ENCODE measurements at places on chromosomes 6 and 20. TPM values are rescaled to one million over a fixed set of nuclear protein-coding genes. Genes with fewer than 3 reads are reported as not detected.

- peaks cover 42% of the 10 kb centered on the region for H3K36me3 ChIP-seq
- no peak overlapping the region for H3K4me3 ChIP-seq
- no peaks in the 10 kb centered on the region for H3K4me1 ChIP-seq
- no peak for DNase-seq
- no peaks in the 10 kb centered on the region for H3K27me3 ChIP-seq
Observed at GRCh38 chr6:83182114-83182513, 11.0 kb downstream of the PGM3 start.

Gene MUCL3
- total RNA-seq, result not detected

- no peak overlapping the region for H3K27ac ChIP-seq
- H3K4me3 ChIP-seq, result no peak overlapping the region
- H3K4me1 ChIP-seq, result peaks cover 40% of the 10 kb centered on the region
- no peaks in the 10 kb centered on the region for H3K36me3 ChIP-seq
- peak; percentile 81 for DNase-seq
Observed at GRCh38 chr6:157530126-157530525, 149.1 kb downstream of the ZDHHC14 start.

GRCh38 chr6:138416206-138416605 lies 12.2 kb downstream of the HEBP2 start:
- no peak overlapping the region for H3K27ac ChIP-seq
- peaks cover 10% of the 10 kb centered on the region for H3K4me1 ChIP-seq
- no peak for DNase-seq
- H3K36me3 ChIP-seq, result peaks cover 5% of the 10 kb centered on the region

- H3K27me3 ChIP-seq, result no peaks in the 10 kb centered on the region
- no peaks in the 10 kb centered on the region for H3K4me1 ChIP-seq
- no peak overlapping the region for H3K27ac ChIP-seq
- H3K4me3 ChIP-seq, result no peak overlapping the region
- DNase-seq, result no peak
Observed at GRCh38 chr20:56376331-56376730, 15.7 kb downstream of the AURKA start.

DNA sequence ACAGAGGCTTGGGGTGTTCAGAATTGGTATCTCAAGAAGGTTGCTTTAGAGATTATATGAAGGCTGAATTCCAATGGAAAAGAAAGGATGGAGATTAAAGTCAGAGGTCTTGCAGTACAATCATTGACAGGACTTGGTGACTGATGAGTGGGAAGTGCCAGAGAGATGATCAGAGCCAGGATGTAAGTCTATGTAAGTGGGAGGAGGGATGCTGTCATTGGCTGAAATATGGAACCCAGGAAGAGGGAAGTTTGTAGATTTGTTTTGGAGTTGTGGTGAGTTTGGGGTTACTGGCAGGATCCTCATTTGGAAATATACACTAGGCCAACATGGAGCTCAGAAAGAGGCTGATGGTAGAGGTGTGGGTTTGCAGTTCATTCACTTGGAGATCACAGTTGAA lies 23.8 kb upstream of the TNFAIP3 start:
- H3K4me1 ChIP-seq, result no peaks in the 10 kb centered on the region
- DNase-seq, result no peak

- H3K27me3 ChIP-seq, result no peaks in the 10 kb centered on the region
- no peak overlapping the region for H3K4me3 ChIP-seq
- DNase-seq, result no peak
- H3K27ac ChIP-seq, result no peak overlapping the region
Observed at GRCh38 chr6:128397996-128398395, 122.4 kb downstream of the PTPRK start.

DNA sequence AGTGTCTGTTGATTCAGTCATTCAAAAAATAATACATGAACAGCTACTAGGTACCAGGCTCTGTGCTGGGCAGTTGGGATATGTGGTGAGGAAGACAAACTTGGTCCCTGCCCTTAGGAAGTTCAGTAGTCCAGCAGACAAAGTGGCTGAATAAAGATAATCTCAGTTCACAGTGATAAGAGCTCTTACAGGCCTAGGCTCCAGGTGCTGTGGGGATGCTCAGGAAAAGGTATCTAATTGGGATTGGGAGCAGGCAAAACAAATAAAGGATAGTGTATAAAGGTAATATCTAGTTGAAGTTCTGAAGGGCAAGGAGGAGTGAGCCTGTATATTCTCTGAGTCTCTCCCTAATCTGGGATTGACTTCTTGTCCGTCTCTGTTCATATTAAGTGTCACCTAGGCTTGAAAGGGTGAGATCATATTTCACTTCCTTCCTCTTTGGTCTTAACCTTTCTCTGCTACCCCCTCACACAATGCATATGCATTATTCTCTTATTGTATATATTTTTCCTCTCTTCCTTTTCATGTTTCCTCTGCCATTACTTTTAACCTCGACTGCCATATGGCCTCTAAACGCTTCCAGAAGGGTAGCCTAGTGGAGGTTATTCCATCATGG lies 13.5 kb downstream of the PTPN1 start:
- no peak overlapping the region for H3K4me3 ChIP-seq
- no peaks in the 10 kb centered on the region for H3K36me3 ChIP-seq
- H3K4me1 ChIP-seq, result peaks cover 50% of the 10 kb centered on the region
- no peaks in the 10 kb centered on the region for H3K27me3 ChIP-seq
- H3K27ac ChIP-seq, result peak overlapping the region; percentile 23

Gene NKX2-4
- total RNA-seq, result not detected

DNA sequence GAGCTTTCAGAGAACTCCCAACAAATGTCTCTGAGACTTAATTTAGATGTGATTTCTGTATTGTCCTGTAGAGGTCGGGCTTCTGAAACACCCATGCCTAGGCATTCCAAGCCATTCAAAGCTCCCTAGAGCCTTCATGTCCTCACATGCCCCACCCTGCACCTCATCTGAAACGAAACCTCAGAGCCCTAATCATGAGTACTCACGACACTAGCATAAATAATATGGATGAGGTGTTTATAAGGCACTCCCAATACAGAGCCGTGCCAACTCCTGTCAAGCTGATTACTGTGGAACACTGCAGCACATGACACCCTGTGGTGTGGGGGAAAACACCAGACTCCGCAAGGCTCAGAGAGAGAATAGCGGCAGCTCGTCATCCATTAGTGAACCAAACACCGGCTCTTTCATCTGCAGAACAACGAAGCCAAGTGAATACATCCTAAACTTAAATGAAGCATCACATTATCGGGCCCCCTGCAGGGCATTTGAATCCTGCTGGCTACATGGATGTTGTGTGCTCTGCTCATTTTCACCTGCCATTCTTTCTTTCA lies 83.8 kb downstream of the FNDC1 start:
- H3K4me3 ChIP-seq, result no peak overlapping the region
- no peaks in the 10 kb centered on the region for H3K27me3 ChIP-seq
- H3K36me3 ChIP-seq, result no peaks in the 10 kb centered on the region
- DNase-seq, result no peak
- no peaks in the 10 kb centered on the region for H3K4me1 ChIP-seq

GRCh38 chr6:252775-253535 lies 39.3 kb upstream of the DUSP22 start:
- H3K27ac ChIP-seq, result no peak overlapping the region
- no peak overlapping the region for H3K4me3 ChIP-seq
- H3K4me1 ChIP-seq, result no peaks in the 10 kb centered on the region
- no peaks in the 10 kb centered on the region for H3K36me3 ChIP-seq
- DNase-seq, result no peak

Gene LY6G6C
- total RNA-seq, result 0.35 TPM

- no peak overlapping the region for H3K27ac ChIP-seq
- no peak for DNase-seq
Observed at GRCh38 chr6:90190752-90191395, 105.8 kb downstream of the BACH2 start.

GRCh38 chr6:157505912-157506491 lies 125.0 kb downstream of the ZDHHC14 start:
- no peaks in the 10 kb centered on the region for H3K27me3 ChIP-seq
- H3K36me3 ChIP-seq, result no peaks in the 10 kb centered on the region
- H3K4me3 ChIP-seq, result no peak overlapping the region
- H3K27ac ChIP-seq, result no peak overlapping the region
- H3K4me1 ChIP-seq, result peaks cover 14% of the 10 kb centered on the region
- no peak for DNase-seq

GRCh38 chr6:83215131-83216047 lies 22.2 kb downstream of the RWDD2A start:
- peak; percentile 82 for DNase-seq
- no peaks in the 10 kb centered on the region for H3K36me3 ChIP-seq
- no peak overlapping the region for H3K27ac ChIP-seq
- no peak overlapping the region for H3K4me3 ChIP-seq

Gene RREB1
- total RNA-seq, result 30.8 TPM

DNA sequence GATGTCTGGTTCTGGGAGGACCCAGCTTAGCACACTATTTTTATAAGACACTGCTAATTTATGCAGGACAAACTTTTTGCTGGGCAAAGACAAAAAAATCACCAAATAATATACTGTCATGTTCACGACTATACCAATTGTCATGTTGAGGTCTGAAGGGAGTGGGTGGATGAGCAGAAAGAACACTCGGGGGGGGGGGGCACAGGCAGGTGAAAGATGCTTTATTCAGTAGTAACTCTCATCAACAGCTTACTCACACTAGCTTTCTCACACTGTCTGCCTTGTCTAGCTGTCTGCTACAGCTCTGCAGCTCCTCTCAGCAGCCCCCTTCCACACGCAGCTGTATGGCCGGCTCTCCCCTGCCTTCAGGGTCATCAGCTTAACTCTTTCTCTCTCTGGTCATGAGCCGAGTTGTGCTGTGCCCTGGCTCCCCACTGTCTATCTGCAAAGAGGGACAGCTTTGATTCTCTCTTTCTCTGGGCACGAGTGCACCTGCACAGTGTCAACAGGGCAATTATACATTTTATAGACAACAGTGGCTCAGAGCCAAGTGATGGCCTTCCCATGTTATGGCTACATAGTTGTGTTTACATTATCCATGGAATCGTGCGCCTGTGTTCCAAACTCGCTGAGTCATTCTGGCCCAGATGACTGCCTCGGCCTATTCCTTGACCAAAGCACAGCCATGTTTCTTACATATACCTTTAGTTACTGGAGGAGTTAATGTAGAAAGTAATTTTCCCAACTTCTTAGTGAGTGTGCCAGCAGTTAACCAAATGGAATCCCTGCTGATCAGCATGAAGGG lies 187.7 kb upstream of the PRSS16 start:
- no peaks in the 10 kb centered on the region for H3K36me3 ChIP-seq
- no peaks in the 10 kb centered on the region for H3K27me3 ChIP-seq
- DNase-seq, result no peak
- H3K4me3 ChIP-seq, result no peak overlapping the region
- no peaks in the 10 kb centered on the region for H3K4me1 ChIP-seq

DNA sequence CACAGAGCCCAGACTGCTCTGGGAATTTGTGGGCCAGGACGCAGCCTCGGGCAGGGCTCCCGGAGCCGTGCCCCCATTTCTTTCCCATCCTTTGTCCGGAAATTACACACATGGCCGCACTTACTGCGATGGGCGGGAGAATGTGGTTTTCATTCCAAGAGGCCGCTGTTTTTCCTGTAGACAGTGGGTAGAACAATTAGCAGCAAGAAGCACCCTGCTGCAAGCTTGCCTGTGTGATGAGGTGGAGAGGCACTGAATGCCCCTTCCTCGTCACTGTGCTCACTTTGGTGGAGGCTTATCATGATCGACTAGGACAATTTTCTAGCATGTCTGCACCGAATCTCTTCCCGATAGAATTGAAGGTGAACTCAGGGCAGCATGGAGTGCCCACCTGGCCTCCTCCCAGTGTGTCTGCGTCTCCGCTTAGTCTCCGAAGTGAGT lies 102.8 kb downstream of the DACT2 start:
- no peaks in the 10 kb centered on the region for H3K4me1 ChIP-seq
- DNase-seq, result no peak
- no peaks in the 10 kb centered on the region for H3K36me3 ChIP-seq
- H3K27me3 ChIP-seq, result no peaks in the 10 kb centered on the region

DNA sequence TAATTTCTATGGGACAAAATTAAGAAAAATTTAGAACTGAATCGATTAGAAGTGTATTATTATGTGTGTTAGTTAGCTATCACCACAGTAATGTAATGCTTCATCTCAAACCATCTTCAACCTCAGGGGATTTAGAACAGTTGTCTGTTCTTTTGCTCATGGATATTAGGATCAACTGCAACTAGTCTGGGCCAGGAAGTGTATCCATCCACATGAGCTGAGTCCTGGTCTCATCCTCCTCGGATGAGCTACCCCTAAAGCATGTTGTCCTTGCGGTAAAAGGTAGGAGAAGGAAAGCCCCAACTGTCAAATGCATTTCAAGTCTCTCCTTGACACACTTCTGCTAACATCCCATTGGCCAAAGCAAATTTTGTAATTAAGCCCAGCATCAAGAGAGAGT lies 537.7 kb downstream of the KIF16B start:
- no peaks in the 10 kb centered on the region for H3K4me1 ChIP-seq
- no peaks in the 10 kb centered on the region for H3K27me3 ChIP-seq
- H3K4me3 ChIP-seq, result no peak overlapping the region
- no peak for DNase-seq
- H3K36me3 ChIP-seq, result no peaks in the 10 kb centered on the region

DNA sequence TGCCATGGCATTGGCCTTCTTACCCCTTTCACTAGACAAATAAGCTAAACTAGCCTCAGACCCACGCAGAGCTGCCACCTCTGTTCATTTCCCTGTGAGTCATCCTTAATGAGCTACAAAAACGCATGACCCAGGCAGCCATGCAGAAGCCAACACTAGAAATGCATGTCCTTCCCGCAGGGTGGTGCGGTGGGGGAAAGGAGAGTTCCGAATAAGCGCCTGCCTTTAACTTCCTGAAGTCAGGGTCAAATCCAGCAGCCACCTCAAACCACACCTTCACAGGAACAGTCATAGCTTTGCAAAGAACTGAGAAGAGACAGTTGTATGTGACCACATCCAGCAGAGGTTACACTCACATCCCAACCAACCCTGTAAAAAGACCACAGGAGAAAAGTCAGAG lies 40.4 kb downstream of the IRF4 start:
- no peak overlapping the region for H3K4me3 ChIP-seq
- H3K36me3 ChIP-seq, result no peaks in the 10 kb centered on the region

DNA sequence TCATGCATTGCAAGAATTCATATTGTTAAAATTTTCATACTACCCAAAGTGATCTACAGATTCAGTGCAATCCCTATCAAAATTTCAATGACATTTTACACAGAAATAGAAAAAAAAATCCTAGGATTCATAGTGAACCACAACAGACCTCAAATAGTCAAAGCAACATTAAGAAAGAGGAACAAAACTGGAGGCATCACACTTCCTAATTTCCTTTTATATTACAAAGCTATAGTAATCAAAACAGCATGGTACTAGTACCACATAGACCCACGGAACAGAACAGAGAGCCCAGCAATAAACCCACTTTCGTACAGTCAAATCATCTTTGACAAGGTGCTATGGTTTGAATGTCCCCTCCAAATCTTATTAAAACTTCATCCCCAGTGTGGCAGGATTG lies 39.7 kb downstream of the NTSR1 start:
- no peaks in the 10 kb centered on the region for H3K4me1 ChIP-seq
- no peaks in the 10 kb centered on the region for H3K36me3 ChIP-seq
- no peak overlapping the region for H3K4me3 ChIP-seq
- H3K27me3 ChIP-seq, result no peaks in the 10 kb centered on the region
- no peak overlapping the region for H3K27ac ChIP-seq

Gene GSTA3
- total RNA-seq, result not detected

Gene TP53TG5
- total RNA-seq, result not detected

GRCh38 chr6:154614101-154614500 lies 103.6 kb upstream of the CNKSR3 start:
- no peaks in the 10 kb centered on the region for H3K27me3 ChIP-seq
- H3K4me1 ChIP-seq, result peaks cover 22% of the 10 kb centered on the region
- no peak overlapping the region for H3K4me3 ChIP-seq
- H3K27ac ChIP-seq, result peak overlapping the region; percentile 81
